ENCODE measurements at places on chromosomes 2 and 18.
A peak's percentile ranks its signal among the peaks of the same experiment; 100 is the strongest.

- no peak for DNase-seq
Measured at GRCh38 chr2:227996366-227996765, 124.9 kb downstream of the DAW1 start.

GRCh38 chr18:51066273-51066672 is 36.3 kb downstream of the SMAD4 start:
- DNase-seq, result no peak

- DNase-seq, result no peak
Measured at GRCh38 chr2:169661265-169661664, 32.9 kb downstream of the CFAP210 start.

- no peak for DNase-seq
Measured at GRCh38 chr18:27903906-27904305, 273.0 kb downstream of the CDH2 start.

DNA sequence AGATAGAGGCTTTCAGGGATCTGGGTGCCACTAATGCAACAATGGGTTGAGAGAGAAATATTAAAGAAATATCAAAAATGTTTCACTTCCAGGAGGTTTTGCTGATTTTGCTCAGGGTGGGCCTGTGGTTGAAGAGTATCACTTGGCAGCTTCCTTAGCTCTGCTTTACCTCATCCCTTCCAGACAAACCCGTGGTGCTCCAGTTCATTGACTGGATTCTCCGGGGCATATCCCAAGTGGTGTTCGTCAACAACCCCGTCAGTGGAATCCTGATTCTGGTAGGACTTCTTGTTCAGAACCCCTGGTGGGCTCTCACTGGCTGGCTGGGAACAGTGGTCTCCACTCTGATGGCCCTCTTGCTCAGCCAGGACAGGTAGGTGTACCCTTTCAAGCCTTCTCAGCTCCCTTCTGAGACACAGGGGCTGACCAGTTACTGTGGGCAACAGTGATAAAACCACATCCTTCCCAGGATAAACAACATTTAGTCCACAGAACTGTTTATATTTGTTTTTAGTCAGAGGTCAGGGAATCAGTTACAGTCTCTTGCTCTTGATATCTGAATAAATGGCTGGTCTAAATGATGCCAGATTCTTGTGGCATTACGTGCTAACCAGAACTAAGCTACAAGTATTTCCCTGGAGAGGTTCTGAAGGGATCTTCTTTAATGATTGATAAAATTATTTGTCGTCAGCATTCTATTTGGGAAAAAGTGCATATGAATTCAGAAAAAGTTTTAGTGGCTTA is 7.0 kb downstream of the SLC14A1 start:
- no peak for DNase-seq

DNA sequence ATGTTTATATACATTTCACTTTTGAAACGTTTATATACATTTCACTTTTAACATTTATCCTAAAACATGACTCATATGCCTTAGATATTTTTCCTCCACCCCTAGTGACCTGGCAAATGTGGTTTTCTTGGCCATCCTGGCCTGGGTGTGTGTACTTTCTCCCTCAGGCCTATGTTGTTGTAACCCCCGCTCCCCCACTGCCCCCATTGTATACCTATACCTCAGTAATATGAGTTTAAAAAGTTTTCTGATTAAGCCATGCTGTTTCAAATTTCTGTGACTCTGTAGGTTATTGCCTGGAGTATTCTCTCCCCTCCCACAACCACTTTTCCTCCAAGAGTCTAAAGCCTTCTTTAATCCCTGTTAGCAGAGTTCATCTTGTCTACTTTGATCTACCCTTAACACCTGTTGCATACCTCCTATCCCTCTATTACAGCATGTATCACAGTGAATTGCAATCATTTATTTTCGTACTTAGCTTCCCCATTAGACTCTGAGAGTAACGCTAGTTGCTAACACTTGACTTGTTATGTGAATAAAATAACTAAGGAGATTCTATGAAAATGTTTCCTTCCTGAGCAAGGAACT is 67.9 kb downstream of the LCLAT1 start:
- no peak for DNase-seq

- DNase-seq, result no peak
Measured at GRCh38 chr2:123993728-123994323, 31.3 kb upstream of the CNTNAP5 start.

DNA sequence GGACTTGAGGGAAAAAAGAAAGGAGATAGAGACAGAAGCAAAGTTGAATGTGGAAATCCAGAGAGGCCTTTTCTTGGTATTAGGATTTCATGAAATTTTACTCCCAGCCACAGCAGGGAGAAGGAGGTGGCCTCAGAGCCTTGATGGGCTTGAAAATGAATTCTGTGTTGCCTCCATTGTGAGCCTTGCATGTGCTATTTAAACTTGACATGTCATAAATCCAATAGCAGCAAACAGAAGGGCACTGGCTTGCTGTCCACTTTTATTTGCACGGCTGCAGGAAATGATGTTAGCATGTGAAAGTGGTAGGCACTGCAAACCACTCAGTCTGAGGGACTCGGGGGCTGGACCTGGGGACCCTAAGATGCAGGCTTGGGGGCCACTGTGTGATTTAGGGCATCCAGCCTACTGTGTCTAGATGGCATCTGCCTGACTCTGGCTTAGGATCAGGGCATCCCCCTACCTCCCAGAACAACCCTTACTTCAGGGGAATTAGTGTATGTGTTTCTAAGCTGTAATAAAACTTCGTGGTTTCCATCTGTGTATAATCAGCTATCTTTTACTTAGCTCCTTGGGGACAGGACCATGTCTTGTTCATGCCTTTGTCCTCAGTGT is 139.1 kb upstream of the SKOR2 start:
- no peak for DNase-seq

- no peak for DNase-seq
Measured at GRCh38 chr2:198953328-198953727, 504.4 kb downstream of the SATB2 start.

DNA sequence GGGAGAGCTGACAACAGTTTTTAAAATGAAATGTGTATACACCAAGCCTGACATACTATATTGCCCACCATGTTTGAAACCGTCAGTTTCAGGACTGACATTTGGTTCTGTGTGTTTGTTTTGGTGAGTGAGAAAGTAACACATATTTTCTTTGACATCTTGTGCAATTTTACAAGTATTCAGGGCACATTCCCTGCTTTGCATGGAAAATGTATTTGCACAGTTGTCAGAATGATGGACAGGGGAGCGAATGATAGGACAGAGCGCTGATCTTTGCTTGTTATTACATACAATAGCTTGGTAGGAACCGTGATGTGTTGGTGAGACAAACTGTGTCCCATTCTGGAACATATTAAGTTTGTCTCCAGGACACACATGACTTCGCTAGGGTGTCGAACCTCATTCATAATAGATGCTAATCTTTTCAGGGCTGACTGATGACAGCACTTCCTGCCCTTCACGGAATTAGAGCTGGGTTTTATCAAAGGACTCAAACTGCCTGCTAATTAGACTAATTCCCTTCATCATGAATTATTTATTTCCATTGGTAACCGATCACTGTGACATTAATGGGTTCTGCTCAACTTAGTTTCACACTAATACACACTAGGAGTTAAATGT is 158.5 kb downstream of the CDCA7 start:
- DNase-seq, result no peak

- DNase-seq, result no peak
Measured at GRCh38 chr18:79612291-79613108, 67.1 kb upstream of the CTDP1 start.

- peak; percentile 27 for DNase-seq
Measured at GRCh38 chr18:80157708-80158343, 48.8 kb downstream of the ADNP2 start.

- no peak for DNase-seq
Measured at GRCh38 chr2:38260972-38261371, 116.1 kb downstream of the ATL2 start.

DNA sequence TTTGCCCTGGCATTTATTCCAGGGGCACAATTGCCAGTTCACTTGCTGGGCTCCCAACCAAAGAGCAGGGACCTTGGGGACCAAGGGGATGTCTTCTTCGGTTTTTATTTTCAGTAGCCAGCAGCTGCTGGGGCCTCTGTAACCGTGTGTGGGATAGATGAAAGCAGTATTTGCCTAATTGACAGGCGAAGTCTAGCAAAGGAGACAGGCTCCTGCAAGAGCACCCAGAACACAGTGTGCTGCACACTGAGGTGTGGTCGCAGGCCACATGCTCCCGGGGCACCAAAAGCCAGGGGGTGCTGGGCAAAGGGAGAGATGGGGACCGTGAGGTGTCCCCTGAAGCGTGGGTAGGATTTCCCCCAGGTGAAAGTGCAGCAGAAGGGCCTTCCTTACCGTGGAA is 5.3 kb downstream of the SAG start:
- DNase-seq, result no peak

- DNase-seq, result no peak
Measured at GRCh38 chr2:831622-832021, 119.0 kb upstream of the SNTG2 start.

Data from NCI-H510A (cell line).